ENCODE measurements at places on chromosomes 13 and 19.

DNA sequence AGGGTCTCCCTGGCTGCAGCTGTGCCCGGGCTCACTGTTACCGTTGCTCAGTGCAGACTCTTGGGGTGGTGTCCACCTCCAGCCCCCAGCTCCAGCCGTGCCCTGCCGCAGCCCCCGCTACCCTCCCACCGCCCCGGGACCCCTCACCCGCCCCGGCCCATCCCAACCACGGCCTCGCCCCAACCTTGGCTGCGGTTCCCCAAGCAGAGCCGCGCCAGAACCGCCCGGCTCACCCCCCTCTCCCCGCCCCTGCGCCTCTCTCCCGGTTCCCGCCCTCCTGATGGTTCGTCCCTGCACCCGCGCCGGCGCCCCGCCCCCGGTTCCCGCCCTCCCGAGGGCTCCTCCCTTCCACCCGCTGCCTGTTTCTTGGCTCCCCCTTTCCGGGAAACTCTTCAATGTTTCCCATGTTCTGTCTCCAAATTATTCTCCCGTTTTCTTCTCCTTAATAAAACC is 40.3 kb downstream of the ANKRD10 start:
- DNase-seq: peak; percentile 45

DNA sequence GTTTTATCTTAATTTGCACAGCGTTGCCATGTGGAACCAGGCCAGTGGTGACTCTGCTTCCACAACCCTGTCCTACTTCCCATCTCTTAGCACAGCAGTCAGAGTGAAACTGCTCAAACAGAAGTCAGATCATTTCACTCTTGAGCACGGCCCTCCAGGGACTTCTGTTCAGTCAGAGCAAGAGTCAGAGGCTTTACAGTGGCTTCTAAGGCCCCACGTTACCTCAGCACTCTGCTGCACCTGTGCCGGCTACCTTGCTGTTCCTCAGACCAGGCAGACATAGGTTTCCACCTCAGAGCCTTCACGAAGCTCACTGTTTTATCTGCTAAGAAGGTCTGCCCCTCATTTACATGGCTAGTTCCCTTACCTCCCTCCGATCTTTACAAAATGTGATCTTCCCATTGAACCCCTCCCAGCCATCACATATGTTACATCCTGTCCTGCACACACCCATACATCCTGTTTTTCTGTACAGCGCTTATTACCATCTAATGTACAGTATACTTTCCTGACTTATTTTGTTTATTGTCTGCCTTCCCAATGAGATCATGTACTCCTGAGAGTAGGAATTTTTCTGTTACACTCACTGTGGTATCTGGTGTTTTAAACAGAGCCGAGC is 41.6 kb downstream of the TM9SF2 start:
- DNase-seq: no peak

GRCh38 chr13:111286749-111287148 is 33.7 kb upstream of the TEX29 start:
- DNase-seq: no peak

DNA sequence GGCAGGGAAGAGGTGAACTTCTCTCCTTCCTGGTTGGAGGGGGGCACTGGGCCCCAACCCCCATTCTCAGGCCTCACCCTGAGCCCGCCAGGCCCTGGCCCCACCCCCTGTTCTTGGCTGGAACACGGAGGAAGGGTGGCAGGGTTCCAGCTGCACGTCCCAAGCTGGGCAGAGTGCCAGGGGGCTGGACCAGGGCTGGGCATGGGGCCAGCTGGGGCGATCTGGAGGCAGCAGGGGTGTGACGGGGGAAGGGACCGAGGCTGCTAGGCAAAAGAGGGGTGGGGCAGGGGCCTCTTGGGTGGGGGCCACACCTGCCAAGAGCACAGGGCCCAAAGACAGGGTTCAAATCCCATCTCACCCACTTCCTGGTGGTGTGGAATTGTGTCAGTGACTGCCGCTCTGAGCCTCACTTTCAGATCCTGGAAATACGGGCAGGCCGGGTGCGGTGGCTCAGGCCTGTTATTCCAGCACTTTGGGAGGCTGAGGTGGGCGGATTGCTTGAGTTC is 2.2 kb downstream of the HIF3A start:
- peak; percentile 71 for DNase-seq

GRCh38 chr13:110529522-110530311 is 31.8 kb downstream of the RAB20 start:
- no peak for DNase-seq

GRCh38 chr19:56097306-56097705 is 23.8 kb downstream of the ZNF787 start:
- DNase-seq: no peak

DNA sequence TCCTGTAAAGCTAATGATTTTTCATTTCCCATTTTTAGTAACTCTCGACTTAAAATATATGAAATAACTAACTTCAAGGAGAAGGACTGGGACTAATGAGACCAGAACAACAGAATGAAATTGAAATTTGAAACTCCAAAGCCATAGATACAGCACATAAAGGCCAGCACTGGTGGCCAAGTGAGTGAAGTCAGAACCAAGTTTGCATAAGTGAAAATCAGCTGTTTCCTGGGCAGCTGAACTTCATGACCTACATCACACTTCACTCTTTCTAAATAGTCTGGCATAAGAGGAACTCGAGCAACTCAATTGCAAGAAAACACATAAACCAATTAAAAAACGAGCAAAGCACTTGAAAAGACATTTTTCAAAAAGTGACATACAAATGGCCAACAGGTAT is 84.5 kb downstream of the DCLK1 start:
- no peak for DNase-seq

GRCh38 chr19:38924388-38924787 is 6.2 kb downstream of the SARS2 start:
- no peak for DNase-seq

- no peak for DNase-seq
Measured at GRCh38 chr13:107572156-107572555, 643.2 kb downstream of the LIG4 start.

DNA sequence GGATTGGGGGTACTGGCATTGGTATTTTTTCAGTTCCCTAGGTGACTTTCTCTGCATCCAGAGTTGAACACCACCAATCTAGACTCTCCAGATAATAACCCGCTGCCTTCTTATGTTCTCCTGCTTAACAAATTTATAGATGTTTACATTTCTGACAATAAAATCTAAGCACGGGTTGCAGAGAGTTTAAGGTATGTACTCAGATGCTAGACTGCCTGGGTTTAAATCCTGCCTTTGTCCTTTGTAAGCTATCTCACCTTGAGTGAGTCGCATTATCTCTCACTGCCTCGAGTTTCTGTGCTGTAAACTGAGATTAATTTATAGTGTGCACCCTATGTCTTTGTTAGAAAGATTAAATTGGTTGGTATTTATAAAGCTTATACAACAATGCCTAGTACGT is 131.4 kb upstream of the ARGLU1 start:
- no peak for DNase-seq

- DNase-seq: no peak
Measured at GRCh38 chr19:2413629-2414028, 13.8 kb downstream of the TIMM13 start.

- DNase-seq: no peak
Measured at GRCh38 chr19:35154525-35155406, at the start of gene FXYD5. TSS of gene FXYD5 (plus strand) at chr19:35154735. CDS start at chr19:35155551, 816 bp downstream.

GRCh38 chr13:77136902-77137420 is 110.0 kb upstream of the FBXL3 start:
- no peak for DNase-seq

- DNase-seq: no peak
Measured at GRCh38 chr13:39039041-39039440, 785 bp downstream of the NHLRC3 start.

DNA sequence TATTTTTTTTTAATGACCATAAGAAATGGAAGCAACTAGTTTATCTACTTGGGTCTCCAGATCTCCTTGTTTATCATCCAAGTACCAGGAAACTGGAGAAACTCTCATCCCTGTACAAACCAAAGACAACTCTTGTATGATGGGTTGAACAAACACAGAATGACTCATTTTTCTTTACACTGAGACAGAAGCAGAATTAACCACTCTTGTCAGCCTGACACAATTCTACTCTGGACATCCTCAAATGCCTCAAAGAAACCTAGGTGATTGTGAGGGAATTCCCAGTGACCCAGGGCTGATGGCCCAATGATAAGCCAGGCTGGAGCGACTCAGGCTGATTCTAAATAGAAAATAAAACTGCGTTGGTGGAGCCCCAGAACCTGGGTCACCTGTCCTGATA is 151.5 kb downstream of the ZNF737 start:
- no peak for DNase-seq

DNA sequence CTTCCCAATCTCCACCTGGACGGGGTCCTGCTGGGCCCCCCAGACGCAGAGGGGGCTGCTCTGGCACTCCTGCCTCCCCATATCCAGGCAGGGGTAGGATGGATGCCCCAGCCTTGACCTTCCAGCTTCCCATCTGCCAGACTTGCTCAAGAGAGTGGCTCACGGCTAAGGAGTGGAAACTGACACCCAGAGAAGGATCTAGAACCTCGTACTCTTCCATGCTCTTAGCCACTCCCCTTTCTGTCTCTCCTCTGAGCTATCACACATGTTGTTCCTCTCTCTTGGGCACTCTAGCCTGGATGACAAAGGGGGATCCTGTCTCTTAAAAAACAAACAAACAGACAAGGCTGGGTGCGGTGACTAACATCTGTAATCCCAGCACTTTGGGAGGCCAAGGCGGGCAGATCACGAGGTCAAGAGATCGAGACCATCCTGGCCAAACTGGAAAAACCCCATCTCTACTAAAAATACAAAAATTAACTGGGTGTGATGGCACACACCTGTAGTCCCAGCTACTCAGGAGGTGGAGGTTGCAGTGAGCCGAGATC is 12.2 kb upstream of the FUT5 start:
- DNase-seq: no peak

- DNase-seq: peak; percentile 9
Measured at GRCh38 chr19:55406826-55407549, 600 bp downstream of the UBE2S start.

GRCh38 chr13:109790086-109790485 is 3.7 kb upstream of the IRS2 start:
- no peak for DNase-seq

Data from NCI-H187 (cell line).